CD4-positive, alpha-beta T cell treated with Interleukin-6 at 100 ng/mL for 8 hours (primary cell): ENCODE measurements at places on chromosomes 4 and X.

DNA sequence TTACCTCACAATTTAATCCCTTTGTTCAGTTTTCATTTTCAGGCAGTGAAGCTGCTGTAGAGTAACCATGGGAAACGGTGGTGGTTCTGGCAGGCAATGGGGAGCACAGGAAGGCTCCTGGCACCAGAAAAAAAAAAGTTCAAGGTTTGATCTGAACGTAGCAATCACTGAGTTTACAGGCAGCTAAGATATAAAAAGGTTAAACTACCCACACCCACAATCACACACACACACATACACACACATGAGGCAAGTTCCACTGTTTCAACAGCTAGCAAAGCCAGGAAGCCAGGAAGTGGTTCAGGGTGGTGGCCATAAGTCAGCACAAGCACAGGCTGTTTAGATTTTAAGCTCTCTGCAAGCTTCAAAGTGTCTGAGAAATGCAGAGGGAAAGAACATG, at the start of gene SULT1B1:
Gene SULT1B1, minus strand, starts transcription at position 166 of the 400 bp plus-strand sequence. CDS start 5,403 bp downstream, outside the sequence.
- DNase-seq: peak; percentile 85

DNA sequence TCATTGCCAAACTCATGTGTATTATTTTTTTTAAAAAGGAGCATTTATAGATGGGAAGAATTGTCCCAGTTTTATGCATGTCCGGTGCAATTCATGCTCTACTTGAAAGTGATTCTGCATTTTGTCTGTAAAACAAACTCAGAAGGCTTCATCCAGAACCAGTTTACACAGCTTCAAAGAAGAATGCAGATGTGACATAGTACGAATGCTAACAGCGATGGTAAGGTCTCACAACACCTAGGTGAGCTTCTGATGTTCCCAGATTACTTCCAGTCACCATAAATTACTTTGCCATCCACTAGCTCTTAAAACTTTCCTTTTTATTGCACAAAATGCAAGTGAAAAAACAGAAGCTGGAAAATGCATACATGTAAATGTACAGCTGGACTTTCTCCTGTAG, 41.5 kb upstream of the AGA start:
- DNase-seq: no peak

DNA sequence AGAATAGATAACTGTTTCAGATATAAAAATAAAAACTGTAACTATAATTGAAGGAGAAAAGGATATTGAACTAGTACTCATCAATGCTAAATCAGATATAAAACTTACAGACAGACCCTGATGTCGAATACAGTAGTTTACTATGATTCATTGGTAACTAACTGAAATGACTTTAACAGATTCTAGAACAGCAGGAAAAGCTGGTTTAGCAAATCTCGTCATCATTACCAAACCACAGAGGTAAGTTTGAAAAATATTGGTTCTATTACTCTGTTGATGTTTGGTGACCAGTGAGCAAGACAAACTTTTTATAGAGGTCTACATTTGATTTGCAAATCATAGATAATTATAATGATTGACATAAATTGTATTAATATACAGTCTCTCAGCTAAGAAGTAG, 551.4 kb upstream of the ADGRL3 start:
- no peak for DNase-seq

GRCh38 chr4:10342866-10343265, 114.4 kb downstream of the ZNF518B start:
- no peak for DNase-seq

GRCh38 chr4:53196882-53197771, 168.7 kb downstream of the SCFD2 start:
- peak; percentile 47 for DNase-seq

DNA sequence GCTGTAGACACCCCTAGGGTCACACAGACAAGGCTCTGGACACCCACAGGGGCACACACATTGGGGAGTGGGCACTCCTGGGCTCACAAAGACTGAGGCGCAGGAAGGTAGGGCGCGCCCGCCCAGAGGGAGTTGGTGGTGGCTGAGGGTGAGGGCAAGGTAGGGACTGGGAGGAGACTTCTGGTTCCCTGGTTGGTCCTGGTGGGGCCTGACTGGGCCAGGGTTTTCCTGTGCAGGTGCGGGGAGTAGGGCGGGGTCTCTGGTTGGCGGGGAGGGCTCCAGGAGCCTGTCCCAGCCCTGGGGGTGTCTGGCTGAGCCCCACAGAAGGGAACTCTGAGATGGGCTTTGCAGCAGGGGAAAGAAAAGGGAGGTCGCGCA, 6.7 kb upstream of the WAS start:
- no peak for DNase-seq

- DNase-seq: no peak
Observed at GRCh38 chr4:2771264-2771663, 15.1 kb upstream of the TNIP2 start.

- DNase-seq: no peak
Observed at GRCh38 chr4:139764686-139765310, 99.2 kb downstream of the MGST2 start.

- DNase-seq: no peak
Observed at GRCh38 chrX:103847174-103847870, 15.3 kb upstream of the RAB9B start.

- DNase-seq: no peak
Observed at GRCh38 chrX:111244235-111244750, 26.0 kb downstream of the CAPN6 start.

- DNase-seq: no peak
Observed at GRCh38 chr4:105555409-105555808, 3.0 kb downstream of the ARHGEF38 start.

DNA sequence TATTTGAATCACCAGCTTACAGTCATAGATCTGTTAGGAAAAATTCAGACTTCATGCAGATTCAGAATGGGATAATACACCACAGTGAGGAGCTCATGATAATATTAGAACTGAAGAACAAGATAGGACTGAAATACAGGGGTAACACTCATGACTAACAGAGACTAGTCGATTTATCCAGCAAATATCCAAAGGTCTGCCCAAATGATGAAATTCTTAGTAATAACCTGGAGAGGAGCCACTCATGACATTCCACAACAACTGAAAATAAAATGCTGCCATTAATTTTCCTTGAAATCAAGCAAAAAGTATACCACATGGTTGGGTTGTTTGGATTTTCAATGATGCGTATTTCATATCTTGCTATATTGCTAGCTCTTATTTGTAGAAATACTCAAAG, 903.7 kb upstream of the ADGRL3 start:
- DNase-seq: no peak

DNA sequence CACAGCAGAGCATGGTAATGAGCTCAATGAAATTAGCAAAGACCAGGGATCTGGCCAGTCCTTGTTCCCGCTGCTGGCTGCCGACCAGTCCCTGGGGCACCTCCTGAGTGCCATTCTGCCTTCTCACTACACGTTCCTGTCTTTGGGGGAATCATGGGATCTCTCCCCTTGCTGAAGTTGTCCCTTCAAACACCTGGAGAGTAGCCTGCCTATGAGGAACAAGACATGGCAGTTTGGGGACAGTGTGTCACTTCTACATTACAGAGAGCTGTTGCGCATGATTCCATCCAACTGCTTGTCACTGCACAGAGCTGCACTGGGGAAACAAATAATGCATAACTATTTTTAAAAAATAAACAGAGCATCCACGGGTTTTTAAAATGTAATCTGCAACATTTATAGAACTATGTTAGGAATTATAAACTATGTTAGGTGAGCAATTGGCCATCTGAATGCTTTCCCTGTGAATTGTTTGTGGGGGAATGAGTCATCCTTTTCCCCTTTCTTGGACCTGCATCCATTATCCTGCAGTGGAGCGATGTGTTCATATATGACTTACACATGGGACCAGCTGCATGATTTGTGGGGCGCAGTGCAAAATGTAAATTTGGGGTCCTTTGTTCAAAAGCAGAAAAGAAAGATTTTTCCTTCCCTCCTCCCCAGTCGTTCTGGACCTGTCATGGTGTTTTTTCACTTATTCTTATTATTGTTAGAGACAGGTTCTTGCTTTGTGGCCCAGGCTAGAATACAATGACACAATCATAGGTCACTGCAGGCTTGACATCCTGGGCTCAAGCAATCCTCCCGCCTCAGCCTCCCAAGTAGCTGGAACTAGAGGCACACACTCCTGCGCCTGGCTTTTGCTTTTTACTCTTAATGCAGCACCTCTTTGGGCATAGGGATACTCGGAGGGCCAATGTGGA, 115.0 kb upstream of the TBL1X start:
- DNase-seq: no peak

DNA sequence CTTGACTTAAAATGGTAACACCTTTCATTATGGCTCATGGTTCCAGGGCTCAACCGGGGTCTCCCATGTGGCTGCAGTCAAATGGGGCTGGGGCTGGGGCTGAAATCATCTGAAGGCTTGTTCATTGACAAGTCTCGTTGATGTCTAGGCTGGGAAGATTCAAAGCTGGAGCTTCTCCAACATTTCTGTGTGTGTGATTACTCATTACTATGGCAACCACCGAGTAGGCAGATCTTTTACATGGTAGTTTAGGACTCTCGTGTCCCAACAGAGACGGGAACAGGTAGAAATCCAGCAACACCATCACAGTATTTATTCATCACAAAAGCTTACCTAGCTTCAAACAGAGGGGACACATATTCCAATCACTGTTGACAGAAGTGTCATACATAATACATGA, 7.8 kb downstream of the YTHDC1 start:
- no peak for DNase-seq

DNA sequence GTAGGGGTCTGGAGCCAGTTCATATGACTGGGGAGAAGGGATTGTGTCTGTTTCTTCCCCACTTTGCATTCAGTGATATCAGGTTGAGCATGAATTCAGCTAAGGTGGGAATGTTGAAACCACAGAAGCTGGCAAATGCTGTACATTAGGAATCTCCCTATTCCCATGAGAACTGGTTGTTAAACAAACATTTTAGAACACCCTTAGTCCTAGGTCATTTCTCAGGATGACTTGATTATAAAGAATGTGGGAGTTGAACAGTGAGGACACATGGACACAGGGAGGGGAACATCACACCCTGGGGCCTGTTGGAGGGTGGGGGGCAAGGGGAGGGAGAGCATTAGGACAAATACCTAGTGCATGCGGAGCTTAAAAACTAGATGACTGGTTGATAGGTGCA, 62.6 kb upstream of the LIMCH1 start:
- DNase-seq: no peak

GRCh38 chr4:137957806-137958205, 284.3 kb downstream of the SLC7A11 start:
- no peak for DNase-seq

DNA sequence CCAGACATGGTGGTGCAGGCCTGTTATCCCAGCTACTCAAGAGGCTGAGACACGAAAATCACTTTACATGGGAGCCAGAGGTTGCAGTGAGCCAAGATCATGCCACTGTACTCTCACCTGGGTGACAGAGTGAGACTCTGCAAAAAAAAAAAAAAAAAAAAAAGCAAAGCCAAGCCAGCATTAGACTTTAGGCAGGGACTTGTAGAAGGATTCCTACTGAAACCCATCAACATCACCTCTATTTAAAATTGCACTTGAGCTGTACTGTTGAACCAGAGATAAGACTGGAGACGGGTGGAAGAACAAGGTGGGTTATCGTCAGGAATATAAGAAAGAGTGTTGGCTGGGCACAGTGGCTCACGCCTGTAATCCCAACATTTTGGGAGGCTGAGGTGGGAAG, 15.7 kb upstream of the AFAP1 start:
- no peak for DNase-seq

DNA sequence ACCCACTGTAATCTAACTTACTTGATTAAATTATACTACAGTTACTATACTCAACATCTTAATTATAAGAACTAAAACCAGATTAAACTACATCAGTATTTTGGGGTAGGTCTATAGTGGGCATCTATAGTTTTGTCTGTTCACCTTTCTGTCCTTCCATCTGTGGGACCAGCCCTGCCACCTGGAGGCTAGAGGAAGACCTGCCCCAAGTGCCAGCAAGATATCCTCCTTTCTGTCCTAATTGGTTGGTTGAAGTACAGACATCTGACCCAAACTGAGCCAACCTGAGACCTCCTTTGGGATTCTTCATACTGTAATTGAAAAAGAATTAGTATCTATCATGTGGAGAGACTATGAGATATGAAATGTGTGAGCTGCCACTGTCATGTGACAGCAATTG, 172.2 kb upstream of the TLL1 start:
- no peak for DNase-seq

- DNase-seq: peak; percentile 13
Observed at GRCh38 chrX:152904151-152905080, 6.5 kb downstream of the ZNF185 start.

GRCh38 chr4:795726-796119, 30.2 kb downstream of the CPLX1 start:
- no peak for DNase-seq

- no peak for DNase-seq
Observed at GRCh38 chr4:128635141-128635954, 174.2 kb upstream of the JADE1 start.

DNA sequence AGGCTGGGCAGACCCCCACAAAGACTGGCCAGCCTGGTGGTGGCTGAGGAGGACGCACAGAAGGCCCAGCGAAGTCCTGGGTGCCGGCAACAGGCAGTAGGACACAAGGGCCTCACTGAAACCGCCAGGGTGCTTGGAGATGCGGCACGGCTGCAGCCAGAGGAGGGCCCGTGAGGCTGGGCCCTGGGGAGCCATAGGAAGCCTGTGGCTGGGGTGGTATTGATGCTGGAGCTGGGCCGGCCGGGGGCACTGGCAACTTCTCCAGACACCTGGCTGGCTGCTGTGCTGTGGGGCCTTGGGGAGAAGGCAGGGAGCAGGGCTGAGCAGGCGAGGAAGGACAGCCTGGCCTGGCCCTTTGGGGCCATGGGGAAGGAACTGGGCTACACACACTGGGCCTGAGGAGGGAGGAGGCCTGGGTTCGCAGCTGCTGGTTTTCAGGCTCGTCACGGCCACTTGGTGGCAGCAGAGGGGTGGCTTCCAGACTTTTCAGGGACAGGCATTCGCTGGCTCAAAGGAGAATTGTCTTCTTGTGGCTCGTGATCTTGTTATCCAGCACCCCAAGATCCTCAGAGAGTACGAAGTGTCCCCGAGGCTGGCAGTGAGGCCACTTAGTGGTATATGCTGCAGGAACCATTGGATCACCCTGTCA, 37.2 kb downstream of the ATP2B3 start:
- DNase-seq: peak; percentile 52

DNA sequence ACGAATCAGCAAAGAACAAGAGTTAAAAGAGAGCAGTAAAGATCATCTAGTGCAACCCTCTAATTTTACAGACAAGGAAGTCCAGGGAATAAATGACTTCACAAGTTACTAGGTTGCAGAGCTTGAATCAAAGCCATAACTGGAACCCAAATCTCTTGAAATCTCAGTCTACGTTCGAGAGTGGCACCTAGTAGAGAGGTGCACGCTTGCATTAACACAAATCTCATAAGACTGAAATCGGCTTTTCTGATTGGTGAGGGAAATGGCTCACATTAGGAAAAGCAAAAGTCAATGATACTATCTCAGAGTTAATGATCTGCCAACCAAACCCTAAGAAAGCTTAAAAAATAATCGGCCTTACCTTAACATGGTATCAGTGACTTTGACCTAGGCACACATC, 43.0 kb downstream of the FAT1 start:
- DNase-seq: no peak

DNA sequence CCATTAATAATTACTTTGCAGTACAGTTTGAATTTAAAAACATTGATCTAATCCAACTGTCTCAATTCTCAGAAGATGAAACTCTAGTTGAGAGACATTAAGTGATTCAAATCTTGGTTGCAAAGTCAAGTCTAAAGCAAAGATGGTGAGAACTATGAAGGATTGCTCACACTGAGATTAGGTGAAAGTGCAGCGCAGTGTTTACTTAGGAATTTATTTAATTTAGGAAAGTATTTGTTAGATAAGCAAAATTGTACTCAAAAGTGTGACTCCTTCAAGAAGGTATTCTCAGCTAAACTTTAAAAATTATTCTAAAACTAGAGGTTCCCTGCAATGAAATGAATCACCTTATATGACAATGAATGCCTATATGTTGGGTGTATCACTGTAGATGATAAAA, 454.9 kb downstream of the PDGFC start:
- no peak for DNase-seq
